ENCODE measurements at places on chromosomes 3 and 15. TPM values are rescaled to one million over a fixed set of nuclear protein-coding genes. Genes with fewer than 3 reads are reported as not detected.

The P2RY1 gene
- 21.1 TPM for total RNA-seq

The P3H2 gene
- 9.0 TPM for total RNA-seq

The BAHD1 gene
- total RNA-seq = 5.3 TPM

The ATP13A4 gene
- 0.48 TPM for total RNA-seq

The OIP5 gene
- 1.1 TPM for total RNA-seq

The C15orf62 gene
- total RNA-seq = 1.2 TPM

The GPX1 gene
- total RNA-seq = 723 TPM

Data from tracheal epithelial cell (primary cell).